ENCODE measurements at places on chromosomes 7 and 10.

DNA sequence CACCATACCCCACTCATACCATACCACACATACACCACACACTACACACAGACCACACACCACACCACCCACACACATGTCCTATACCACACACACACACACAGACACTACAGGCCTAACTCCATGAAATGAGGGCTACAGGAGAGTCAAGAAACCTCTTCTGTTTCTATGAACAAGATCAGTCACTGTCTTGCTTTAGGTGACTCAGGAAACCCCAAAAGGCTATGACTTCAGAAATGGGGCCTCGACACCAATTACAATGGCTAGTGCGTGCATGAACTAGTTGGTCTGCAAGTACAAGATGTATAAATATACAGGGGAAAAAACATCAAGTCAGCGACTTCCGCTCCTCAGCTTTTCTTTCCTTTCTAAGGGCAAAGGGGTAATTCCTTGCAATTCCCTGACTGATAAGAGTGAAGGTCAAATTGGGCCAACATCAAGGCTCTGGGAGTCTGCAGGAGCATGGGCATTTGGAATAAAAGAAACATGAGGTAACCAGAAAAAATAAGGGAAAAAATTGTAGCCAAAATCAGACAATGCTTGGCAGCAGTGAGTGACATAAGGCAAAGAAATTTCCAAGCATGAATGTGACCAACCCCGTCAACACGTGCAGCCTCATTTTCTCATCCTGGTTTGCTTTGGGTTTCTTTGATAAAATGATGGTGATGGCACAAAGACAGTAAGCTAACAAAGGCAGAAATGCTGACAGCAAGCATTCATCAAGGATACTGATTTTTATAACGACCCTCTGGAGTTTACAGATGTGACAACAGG is 1.5 kb downstream of the PKD1L1 start:
- no peak for DNase-seq

DNA sequence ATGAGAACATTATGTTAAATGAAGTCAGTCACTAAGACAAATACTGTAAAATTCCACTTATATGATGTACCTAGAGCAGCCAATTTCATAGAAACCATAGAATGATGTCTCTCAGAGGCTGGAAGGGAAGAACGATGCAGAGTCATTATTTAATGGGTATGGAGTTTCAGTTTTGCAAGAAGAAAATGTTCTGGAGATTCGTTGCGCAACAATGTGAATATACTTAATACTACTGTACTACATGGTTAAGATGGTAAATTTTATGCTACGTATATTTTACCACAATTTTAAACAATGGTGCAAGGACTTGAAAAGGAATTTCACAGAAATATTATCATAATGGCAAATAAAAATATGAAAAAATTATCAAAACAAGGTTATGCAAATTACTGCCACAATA is 972.6 kb downstream of the KCNMA1 start:
- no peak for DNase-seq

DNA sequence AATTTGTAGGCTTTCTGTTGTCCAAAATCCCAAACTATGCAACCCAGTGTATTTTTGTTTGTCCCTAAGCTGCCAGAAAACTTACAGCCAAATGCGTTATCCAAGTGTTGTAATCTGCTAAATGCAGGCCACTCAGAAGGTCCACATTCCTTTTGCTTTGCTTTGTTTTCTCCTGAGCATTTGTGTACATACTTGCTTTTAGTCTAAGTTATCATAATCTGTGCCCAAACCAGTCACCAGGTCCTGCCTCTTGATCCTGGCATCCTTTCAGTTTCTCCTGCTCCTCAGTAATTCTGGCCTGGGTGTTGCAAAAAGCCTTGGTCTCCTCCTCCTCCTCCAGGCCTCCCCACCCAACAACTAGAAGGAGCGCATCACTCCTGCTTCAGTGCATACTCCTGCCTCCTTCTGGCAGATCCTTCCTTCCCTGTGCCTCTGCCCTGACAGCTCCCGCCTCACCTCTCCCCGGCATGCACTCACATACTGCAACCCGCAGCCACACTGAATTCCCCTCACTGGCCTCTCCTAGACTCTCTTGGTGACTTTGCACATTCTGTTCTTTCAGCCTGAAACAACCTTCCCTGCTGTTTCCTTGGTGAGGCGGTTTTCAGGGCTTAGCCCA is 2.3 kb downstream of the DENND2A start:
- DNase-seq, result no peak

DNA sequence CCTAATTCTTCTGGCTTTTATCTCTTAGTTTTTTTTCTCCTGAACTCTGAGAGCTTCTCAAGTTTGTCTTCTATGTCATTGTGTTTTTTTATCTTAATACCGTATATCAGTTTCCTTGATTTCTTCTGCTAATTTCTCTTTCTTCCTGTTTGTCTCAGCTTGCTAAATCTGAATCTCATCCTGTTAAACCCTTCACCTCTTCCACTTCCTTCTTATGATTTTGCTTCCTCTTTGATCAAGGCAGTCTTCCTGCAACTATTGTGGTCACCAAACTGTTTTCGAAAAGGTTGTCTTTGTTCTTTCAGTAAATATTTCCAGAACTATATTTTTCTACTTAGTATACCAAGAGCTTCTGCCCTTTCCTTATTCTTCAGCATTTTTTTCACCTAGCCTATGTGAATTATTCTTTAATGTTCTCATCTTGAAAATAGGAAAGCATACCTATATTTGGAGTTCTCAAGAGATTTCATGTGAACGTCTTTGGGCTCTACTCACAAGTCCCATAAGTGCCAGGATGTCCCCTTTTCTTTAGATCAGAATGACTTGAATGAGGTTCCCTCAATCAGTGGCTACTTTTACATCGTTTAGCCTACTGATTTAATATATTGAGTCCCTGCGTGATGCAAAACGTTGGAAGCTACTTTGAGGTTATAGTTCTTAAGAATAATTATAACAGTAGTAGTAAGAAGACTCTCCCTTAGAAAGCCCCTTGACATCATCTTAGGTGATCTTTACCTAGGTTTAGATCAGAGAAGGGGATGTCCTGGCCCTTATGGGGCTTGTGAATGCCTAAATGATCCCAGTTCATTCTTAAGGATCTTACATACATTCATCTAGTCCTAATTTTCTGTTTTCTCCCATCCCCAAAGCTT is 415.4 kb upstream of the AUTS2 start:
- DNase-seq, result no peak

GRCh38 chr7:114889646-114890285 is 32.1 kb upstream of the MDFIC start:
- no peak for DNase-seq

DNA sequence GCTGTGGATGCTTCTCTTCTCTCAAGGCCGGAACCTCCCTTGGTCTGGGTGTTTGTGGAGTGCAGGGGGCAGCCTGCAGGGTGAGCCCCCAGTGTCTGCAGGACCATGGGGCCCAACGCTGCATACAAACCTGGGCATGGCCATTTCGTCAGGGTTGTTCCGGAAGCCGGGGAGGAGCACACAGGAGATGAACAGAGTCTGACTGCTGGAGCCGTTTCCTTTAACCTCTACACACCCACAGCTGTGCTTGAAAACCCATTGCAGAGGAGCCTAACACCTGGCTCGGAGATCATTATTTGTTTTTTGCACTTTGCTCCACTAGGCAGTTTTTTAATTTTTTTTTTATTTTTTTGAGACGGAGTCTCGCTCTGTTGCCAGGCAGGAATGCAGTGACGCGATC is 167.6 kb upstream of the INSYN2A start:
- DNase-seq, result no peak

All from right renal cortex interstitium (tissue), 3 donors.